ENCODE measurements at places on chromosomes 11 and 22.

DNA sequence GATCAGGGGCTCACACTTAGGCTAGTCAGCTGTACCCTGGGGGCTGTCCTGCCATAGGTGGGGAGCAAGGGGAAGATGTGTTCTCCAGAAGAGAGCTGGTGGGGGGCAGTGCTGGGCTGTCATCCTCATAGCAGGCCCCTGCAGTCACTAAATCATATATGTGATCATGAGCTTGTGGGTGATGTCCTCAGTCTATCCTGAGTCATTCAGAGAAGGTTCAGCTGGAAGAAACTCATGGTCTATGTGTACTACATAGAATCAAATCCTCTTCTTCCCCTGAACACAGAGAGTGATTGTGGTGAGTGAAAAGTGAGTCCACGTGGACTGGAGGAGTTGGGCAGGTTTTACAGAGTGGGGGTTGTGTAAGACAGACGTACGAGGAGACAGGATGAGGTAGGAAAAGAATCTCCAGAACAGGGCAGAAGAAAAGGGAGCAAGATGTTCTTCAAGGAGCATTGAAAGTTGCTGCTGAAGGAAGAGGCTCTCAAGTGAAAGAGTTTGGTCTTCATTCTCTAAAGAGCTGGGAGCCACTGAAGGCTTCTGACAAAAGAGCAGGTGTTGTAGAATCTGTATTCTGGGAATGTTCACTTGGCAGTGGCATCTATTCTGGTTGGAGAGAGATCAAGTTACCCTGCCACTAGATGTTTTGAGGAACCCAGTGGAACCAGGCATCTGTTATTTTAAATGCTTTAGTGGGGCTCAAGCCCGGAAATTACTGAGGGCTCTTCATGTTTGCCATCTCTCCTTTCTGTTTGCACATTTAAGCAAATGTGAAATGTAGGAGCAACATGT is 68.9 kb downstream of the C22orf31 start:
- DNase-seq: no peak

- DNase-seq: no peak
Observed at GRCh38 chr11:67250059-67251043, 15.9 kb upstream of the GRK2 start.

- DNase-seq: no peak
Observed at GRCh38 chr11:43573873-43574272, 106.7 kb upstream of the HSD17B12 start.

- DNase-seq: no peak
Observed at GRCh38 chr22:19707347-19708290, 6.7 kb upstream of the SEPTIN5 start.

GRCh38 chr11:44568658-44569473 is 3.4 kb downstream of the CD82 start:
- peak; percentile 90 for DNase-seq

DNA sequence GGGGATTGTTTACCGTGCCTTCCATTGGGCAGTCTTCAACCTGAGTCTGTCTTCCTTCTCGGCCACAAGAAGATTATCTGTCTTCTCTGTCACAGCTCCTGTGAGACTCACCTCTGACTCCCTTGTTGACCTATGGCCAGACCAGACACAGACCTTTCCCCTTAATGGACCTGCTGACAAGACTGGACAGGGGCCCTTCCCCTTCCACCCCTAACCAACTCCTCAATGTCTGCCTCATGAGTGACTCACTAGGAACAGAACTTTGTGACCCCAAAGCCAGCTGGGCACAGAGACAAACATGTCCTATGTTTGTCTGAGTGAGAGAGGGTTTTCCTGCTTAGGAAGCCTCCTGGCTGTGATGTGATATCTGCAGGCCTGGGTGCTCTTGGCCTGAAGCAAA is 405.0 kb downstream of the BRD1 start:
- no peak for DNase-seq

GRCh38 chr11:23509023-23509422 is 648.7 kb upstream of the CCDC179 start:
- no peak for DNase-seq

DNA sequence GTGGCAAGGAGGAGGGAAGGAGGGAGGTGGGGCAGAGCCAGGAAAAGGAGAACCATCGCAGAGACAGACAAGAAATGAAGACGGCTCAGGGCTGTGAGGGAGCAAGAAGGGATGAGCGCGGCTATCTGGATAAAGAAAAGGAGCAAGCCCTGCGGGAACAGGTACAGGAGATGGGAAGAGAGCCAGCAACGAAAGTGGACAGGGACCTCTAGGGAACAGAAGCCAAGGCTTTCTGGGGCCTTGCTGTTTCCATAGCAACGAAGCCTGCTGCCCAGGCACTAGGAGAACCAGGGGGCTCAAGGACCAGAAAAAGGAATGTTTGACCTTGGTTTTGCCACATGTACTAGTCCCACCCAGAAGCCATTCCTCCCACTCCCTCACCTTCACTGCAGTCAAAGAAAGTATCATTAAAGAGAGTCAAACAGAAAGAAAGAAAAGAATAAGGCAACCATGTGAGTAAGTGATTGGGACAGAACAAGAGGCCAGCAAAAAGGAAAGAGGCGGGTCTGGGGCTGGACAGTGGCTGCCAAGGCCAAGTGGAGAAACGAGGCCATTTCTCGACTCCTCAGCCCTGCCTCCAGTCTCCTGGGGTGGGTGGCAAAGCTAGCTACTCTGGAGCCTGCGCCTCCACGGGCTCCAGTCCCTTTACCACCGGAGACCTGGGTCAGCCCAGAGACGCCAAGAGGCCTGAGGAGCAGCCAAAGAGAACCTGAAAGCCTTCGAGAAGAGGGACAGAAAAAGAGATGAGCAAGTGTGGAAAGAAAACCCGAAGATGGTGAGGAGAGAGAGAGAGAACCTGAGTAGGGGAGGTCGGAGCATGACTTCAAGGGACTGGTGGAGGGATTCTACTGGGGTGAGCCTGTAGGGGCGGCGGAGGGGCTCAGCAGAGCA is 35.1 kb downstream of the NRXN2 start:
- DNase-seq: no peak

DNA sequence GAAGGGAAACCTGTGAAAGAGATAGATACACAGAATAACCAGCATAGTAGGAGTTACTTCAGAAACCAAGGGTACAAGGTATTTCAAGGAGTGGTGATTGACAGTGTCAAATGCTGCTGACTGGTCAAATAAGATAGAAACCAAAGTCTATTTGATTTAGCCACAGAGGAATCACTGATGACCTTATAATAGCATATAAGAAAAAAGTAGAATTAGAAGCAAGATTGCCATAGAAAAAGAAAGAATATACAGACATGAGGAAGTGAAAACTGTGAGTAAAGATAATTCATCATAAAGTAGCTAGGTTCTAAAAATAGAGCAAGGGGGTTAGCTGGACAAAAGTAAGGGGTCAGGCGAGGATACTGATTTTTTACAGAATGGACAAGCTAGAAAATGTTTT is 14.2 kb downstream of the ZBTB44 start:
- no peak for DNase-seq

DNA sequence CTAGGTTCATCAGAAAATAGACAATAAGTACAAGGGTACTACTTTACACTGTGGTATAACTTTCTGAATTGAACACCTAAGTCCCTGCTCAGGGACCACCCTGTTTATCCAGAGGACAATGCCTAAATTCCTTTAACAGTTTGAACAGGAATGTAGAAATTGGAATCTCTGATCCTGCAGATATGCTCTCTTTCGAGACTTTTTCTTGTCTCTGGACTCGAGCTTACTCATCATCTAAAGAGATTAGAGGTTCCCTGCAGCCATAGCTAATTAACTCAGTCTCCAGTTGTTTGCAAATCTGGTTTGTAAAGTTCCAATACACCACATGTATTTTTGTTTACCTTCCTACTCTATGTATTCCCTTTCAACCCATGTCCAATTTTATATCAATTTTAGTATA is 1.0 kb downstream of the HOATZ start:
- no peak for DNase-seq

DNA sequence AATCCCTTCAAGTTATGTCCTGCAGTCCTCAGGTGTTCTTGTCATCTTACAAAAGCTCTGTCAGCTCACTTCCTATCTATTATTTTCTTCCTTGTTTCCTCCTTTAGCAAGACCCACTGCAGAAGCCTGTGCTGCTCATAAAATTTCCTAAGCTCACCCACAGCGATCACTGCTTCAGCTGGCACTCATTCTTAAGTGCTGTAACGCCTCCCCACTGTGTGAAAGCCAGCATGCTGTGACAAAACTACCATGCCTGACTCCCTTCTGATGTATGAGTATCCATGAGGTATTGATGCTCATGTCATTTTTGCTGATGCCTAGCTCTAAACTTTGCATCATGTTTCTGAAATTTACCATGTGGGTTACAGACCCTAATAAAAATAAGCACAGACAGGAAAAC is 41.5 kb upstream of the CNTN5 start:
- DNase-seq: no peak

GRCh38 chr11:112655371-112655770 is 305.8 kb upstream of the NCAM1 start:
- DNase-seq: no peak

DNA sequence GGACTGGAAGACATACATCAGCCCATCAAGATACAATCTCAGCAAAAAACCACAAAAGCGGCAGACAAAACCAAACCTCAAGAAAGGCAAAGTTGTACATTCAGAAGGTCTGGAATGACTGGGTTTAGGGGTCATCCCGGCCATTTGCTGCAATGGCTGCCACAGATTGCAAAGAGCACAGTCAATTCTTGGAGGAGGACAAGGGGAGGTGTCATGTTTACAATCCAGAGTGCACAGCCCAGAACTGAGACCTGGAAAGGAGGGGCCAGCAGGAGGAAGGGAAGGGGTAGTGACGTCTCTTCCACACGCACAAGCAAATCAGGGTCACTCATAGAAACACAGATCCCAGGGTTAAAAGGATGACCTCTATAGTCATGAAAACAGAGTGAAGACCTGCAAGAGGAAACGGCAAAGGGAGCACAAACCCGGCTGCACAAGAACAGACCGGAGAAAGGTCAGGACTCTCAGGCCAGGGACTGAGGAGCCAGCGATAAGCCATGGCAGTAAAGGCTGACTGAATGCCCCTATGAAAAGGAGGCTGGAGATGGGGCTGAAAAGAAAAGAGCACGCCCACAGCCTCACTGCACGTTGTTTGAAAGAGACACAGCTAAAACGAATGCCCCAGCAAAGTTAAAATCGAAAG is 18.2 kb upstream of the MUC5AC start:
- no peak for DNase-seq

DNA sequence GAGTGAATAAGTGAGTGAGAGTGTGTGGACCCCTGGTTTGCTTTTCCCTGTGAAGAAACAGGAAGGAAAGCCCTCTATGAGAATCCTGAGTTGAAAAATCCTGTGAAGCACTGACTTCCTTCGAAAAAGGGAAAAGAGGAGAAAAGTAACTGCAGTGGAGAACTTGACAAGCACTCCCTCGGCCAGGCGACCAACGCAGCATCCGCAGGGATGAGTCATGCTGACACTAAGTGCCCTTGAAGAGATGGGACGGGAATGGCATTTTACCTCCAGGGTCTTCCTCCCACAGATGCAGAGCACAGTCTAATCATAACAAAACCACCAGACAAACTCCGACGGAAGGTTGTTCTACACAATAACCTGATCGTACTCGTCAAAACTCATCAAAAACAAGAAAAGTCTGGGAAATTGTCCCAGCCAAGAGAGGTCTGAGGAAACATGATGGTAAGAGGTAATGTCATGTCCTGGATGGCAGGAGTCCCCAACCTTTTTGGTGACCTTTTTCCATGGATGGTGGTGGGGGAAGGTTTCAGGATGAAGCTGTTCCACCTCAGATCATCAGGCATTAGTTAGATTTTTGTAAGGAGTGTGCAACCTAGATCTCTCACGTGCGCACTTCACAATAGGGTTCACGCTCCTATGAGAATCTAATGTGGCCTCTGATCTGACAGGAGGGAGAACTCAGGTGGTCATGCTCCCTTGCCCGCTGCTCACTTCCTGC is 132.2 kb upstream of the B3GAT1 start:
- no peak for DNase-seq

DNA sequence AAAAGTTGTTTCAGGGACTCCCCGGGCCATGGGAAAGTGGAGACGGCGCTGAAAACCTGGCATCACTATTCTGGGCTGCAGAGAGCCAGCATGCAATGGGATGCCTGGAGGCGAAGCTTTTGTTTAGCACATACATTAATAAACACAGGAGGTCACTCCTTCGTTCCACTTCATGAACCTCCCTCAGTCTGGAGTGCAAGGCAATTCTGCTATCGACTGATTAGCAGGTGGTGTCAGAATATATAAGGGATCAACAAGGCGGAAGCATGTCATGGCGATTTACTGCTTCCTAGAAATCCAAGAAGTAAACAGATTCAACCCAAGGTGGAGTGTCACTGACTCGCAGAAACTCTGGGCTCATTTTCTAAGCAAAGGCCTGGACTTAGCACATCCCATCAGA is 45.4 kb upstream of the MN1 start:
- DNase-seq: no peak

- DNase-seq: no peak
Observed at GRCh38 chr22:22076932-22077703, 94.5 kb upstream of the TOP3B start.

DNA sequence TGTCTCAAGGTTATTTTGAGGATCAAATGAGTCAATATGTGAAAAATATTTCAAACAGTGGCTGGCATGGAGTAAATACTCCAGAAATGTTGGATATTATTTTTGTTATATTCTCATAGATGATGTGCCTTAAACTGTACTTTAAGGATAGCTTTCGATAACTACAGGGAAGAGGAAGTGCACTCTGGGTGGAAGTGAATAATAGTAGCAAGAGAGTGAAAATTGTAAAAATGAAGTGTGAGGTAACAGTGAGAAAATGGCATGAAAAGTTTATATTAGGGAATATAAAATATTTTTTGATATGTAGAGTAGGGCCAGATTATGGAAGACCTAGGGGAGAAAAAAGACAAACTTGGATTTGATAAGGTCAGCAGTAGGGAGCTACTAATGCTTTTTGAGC is 258.9 kb downstream of the TMEM135 start:
- DNase-seq: no peak
